AG08395 (cell line): ENCODE measurements at places on chromosomes 2 and 18.
A peak's percentile ranks its signal among the peaks of the same experiment; 100 is the strongest.

DNA sequence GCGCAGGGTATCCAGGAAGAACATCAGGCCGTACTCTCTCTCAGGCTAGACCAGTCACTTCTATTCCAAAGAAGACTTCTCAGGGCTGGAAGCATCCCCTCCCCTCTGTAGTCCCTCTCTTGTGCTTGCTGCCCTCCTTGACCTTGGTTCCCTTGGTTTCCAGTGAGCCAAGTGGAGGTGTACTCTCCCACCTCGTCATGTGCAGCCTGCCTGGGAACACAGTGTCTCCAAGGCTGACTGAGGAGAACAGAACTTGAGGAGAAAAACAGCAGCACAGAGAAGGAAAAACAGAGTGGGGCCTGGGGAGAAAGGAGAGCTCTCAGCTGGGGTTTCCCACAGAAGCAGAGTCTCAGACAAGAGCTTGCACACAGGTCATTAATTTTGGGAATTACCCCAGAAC is 52.7 kb downstream of the HAUS1 start:
- DNase-seq, result no peak

GRCh38 chr2:144343145-144343544 is 176.8 kb downstream of the ZEB2 start:
- no peak for DNase-seq

GRCh38 chr2:234559609-234560008 is 62.7 kb upstream of the ARL4C start:
- DNase-seq, result no peak

DNA sequence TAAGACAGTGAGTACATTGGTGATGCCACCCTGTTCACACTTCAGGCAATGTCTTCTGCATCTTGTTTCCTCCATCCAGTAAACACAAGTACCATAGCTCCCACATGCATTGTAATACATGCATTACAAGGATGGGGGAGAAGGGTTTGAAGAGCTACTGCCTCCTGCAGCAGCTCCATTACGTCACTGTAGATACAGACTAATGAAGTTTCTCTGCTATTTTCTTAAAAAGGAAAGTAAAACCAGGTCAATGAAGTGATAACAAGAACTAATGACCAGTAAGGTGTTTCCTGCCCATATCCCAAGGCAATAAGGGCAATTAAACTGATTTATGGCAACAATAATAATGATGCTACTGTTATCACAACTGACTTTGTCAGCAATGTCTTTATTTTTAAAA is 18.2 kb upstream of the BBS5 start:
- DNase-seq, result no peak

- no peak for DNase-seq
These were observed 131.3 kb downstream of the SH3RF3 start for GRCh38 chr2:109260116-109260855.

GRCh38 chr2:32534831-32535230 is 93.0 kb upstream of the TTC27 start:
- no peak for DNase-seq

GRCh38 chr18:63539904-63540510 is 2.2 kb upstream of the SERPINB12 start:
- peak; percentile 72 for DNase-seq

GRCh38 chr2:96964221-96964905 is 22.0 kb downstream of the FAM178B start:
- no peak for DNase-seq

DNA sequence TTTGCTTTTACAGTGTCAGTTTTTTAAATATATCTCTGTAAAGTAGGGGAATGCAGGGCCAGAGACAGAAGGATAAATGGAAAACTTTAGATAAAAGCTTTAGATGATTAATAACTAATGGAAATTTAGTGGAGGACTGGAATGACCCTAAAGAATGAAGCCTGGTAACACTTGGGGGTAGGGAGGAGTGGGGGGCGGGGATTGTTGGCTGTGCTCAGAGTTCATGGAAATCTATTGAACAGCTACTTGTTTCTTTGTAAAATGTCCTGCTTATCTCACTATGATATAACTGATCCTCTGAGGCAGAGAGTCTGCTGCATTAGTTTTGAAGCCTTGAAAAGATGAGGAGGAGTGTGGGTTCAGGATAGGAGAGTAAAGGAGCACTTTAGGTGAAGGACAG is 90.5 kb downstream of the TMEM185B start:
- no peak for DNase-seq

DNA sequence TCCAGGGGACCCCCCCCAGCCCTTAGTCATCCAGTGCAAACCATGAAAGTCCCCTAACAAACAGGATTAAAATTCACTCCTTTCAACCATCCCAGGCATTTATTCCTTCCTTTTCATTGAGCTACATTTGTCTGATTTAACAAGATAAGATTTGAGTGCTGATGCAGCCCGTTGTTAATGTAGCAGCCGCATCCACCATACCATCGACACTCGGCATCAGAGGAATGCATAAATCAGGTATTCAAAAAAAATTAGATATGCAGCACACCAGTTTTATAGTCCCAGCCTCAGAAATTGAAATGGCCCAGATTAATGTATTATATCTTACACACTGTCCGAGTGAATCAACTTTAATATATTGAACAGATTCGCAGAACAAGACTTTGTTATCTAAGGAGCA is 676.5 kb upstream of the FANCL start:
- DNase-seq, result no peak

DNA sequence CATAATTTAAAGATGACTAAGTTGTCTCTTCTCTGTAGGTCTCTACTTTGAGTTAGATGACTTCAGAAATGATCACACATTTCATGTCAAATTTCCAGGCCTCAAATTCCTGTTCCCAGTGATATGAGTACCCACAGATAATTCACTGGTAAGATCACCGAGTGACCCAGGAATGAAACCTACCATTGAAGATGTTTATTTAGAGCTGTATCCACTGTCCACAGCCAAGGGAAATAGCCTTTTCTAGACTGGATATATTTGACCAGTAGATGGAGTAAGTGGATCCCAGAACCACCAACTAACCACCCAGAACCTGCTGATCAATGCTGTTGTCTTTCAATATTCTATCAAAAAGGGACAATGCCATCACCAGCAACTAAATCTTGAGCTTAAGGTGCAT is 238.8 kb downstream of the SLC8A1 start:
- DNase-seq, result peak; percentile 67

GRCh38 chr18:8116341-8117005 is 492.8 kb upstream of the RAB12 start:
- peak; percentile 79 for DNase-seq

- DNase-seq, result peak; percentile 89
These were observed 61.3 kb downstream of the LONRF2 start for GRCh38 chr2:100260712-100261620.

- no peak for DNase-seq
These were observed 72.2 kb downstream of the COA5 start for GRCh38 chr2:98535971-98536677.

- peak; percentile 15 for DNase-seq
These were observed 133.1 kb downstream of the NCKAP5 start for GRCh38 chr2:133434959-133435668.

DNA sequence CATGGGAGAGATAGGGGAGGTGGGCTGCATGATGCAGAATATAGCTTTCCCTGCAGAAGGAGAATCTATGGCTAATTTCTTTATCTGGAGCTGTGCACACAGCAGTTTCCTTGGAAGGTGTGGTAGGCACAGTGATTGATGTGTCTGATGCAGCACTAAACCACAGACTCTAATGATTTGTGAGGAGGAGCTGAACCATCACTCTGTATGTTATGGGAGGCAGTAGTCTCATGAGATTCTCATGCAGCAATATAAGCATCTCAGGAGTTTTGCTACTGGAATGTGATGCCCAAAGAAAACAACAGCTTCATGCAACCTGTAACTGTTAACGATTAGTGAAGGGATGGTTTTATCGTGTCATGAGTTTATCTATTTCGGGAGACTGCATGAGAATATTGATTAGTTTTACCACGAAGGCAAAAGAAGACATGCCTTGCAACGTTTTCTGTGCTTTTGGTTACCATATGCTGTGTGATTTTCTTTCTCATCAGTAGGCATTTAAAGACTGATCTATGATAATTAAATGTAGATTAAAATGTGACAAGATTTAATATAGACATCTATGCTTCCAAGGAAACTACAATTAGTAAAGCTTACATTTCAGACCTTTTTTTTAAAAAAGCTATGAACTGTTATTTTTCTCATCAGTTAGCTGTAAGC is 286.8 kb downstream of the ARL6IP6 start:
- DNase-seq, result no peak

- DNase-seq, result no peak
These were observed 121.8 kb downstream of the GLI2 start for GRCh38 chr2:120857422-120857821.

DNA sequence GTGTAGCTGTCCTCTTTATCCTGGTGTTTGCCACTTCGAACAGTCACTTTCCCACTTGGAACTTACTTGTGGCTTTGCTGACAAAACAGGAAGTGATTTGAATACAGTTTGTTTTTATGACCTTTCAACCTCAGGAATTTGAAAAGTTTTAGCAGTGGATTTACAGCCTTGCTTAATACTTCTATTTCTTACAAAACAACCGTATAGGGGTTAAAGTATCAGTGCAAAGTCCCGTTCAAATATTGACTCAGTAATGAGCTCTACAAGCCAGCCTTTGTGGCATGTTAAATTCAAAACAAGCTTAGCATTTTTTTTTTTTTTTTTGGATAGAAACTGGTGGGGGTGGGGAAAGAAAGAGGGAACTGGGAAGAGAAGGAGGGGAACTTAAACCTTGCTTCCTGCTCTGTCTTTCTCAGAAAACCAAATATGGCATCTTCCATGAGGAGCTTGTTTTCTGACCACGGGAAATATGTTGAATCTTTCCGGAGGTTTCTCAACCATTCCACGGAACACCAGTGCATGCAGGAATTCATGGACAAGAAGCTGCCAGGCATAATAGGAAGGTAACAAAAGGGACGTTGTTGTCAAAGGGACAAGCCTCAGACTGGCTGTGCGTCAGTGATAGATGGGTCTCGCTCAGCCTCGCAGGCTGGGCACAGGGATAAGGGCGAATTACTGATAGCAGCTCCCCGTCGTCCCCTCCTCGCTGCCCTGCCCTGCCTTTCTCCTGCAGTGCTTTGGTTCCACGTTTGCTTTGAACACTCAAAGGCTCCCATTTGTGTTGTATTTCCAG is at the start of gene HNMT:
Gene HNMT (plus strand): TSS at position 408 of the 793 bp plus-strand sequence. CDS start 19 bp downstream, at position 427.
- DNase-seq, result peak; percentile 63

- DNase-seq, result no peak
These were observed 899.5 kb upstream of the GYPC start for GRCh38 chr2:125756431-125756830.

- peak; percentile 41 for DNase-seq
These were observed 21.4 kb upstream of the RHOB start for GRCh38 chr2:20425371-20425881.

DNA sequence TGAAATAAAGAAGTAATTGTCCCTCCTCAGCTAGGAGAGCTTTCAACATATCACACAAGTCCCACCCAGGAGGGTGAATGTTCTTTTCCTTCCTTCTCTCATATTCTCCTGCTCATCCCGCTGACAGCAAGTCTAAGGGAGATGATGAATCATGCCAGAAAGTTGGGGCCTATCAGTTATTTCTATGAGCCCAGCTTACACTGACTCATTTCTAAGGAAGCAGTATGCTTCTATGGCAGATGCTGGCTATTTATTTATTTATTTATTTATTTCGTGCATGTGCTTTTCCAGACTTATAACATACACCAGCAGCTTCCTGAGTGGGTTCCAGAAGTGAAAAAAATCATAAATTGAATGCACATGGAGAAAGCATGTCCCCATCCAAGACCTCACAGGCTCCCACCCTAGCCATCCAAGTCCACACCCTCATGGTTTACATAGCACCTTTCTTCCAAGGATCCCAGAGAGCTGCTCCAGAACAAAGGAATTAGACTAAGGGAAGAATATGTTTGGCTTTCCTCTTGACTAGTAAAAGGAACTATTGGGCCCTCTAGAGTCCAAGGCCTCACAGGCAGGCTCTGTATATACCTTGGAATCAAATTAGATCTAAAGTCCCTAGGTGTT is 1074.2 kb upstream of the ZEB2 start:
- peak; percentile 77 for DNase-seq

DNA sequence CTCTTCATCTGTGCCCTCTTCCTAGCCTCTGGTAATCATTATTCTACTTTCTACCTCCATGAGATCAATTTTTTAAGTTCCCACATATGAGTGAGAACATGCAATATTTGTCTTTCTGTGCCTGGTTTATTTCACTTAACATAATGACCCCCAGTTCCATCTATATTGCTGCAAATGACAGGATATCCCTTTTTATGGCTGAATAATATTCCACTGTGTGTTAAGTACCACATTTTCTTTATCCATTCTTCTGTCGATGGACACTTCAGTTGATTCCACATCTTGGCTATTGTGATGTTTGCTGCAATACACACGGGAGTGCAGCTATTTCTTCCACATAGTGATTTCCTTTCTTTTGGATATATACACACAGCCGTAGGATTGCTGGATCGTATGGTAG is 43.9 kb upstream of the CNOT11 start:
- DNase-seq, result no peak

- no peak for DNase-seq
These were observed 12.9 kb upstream of the SIX3 start for GRCh38 chr2:44928483-44929158.

DNA sequence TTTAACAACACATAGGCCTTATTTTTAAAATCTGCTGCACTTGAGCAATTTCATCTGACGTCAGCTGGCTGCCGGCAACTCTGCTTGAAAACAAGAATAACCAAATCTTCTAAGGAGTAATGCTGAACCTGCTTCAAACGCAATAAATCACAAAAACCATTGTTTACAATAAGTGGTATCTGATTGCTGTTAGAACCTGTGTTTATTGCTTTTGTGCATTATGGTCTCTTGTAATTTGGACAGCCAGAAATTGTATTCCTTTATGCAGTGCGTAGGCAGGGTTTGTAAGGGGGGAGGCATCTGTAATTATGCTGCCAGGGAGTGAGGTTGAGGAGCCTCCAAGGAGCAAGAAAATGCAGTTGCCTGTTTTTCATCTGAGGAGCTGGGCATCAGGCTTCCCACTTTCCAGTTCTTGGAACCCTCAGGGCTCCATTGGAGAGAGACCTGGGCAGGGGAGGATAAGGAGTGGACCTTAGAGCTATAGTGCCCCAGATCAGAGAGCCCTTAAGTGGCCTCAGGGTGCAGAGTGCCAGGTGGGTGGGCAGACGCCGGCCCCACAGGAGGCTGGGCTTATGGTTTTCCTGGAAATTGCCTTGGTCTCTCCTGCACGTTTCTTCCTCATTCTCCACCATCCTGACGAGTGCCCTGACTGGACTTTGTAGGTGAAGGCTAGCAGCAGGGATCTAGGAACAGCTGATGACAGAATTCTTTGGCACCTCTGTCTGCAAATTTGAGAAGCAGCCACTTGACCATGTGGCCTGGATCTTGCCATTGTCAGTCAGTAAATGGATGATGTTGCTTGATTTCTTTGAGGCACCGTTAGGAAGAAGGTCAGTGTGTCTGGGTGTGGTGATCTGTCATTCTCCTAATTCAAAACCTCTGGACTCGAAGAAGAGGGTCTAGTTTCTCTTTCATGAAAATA is 129.2 kb downstream of the KLHL29 start:
- no peak for DNase-seq

GRCh38 chr2:29012211-29012681 is 31.1 kb downstream of the TOGARAM2 start:
- DNase-seq, result no peak
